ENCODE measurements at places on chromosomes 3 and 15. TPM values are rescaled to one million over a fixed set of nuclear protein-coding genes. Genes with fewer than 3 reads are reported as not detected.

SLC28A1 gene
- total RNA-seq: under 0.01 TPM

CXCR6 gene
- total RNA-seq: not detected

CCR1 gene
- total RNA-seq: not detected

ZNF860 gene
- 1.3 TPM for total RNA-seq

PP2D1 gene
- not detected for total RNA-seq

RTP3 gene
- not detected for total RNA-seq

FAN1 gene
- 5.6 TPM for total RNA-seq

DNAH12 gene
- total RNA-seq: under 0.01 TPM

ARRDC4 gene
- total RNA-seq: 1.6 TPM

ZBTB47 gene
- 20.0 TPM for total RNA-seq

C3orf70 gene
- total RNA-seq: 3.5 TPM

SIN3A gene
- total RNA-seq: 29.6 TPM
